ENCODE measurements at places on chromosomes 7 and 10. TPM values are rescaled to one million over a fixed set of nuclear protein-coding genes. Genes with fewer than 3 reads are reported as not detected.

The SEC31B gene
- 3.8 TPM for total RNA-seq

The SLC26A5 gene
- not detected for total RNA-seq

The MALRD1 gene
- total RNA-seq = 1.1 TPM

The IFIT1B gene
- not detected for total RNA-seq

The HOXA11 gene
- not detected for total RNA-seq

The TRIM73 gene
- total RNA-seq = 0.39 TPM

The OPN4 gene
- not detected for total RNA-seq

The CFAP46 gene
- 1.3 TPM for total RNA-seq

The NPC1L1 gene
- not detected for total RNA-seq

The GARIN1A gene
- 2.2 TPM for total RNA-seq

The RTKN2 gene
- 21.9 TPM for total RNA-seq

All from A673 (cell line).